ENCODE measurements at places on chromosomes 2 and 18.

DNA sequence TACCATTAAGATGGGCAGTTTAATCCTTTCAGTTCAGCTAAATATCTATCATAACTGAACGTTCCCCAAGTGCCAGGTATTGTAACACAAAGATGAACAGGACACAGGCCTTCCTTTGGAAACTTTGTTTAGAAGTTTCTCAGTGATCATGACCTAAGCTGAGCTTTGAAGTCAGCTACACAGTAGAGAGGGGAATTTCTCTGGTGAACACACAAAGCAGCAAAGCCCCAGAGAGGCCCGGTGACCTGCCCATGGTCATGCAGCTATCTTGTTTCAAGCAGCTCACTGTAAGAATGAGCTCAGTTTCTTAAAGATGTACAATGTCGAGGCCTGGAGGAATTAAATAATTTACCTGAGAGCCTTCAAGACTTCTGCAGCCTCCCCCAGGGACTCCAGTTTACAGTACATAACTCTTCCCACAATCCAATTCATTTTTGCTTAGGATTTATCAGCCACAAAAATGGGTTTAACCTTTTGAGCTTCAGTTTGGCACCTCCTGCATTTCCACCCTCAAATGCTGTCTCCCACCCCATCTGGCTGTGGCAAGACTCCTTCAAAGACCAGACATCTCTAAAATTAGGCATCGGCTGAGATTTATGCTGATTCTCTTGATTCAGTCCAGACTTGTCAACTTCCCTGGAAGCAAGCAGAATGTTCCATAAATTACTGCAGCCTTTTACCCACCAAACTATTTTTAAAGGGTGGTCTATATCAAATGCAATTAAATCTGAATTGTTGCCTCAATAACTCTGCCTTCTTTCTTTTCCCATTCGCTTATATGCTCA lies 325.6 kb downstream of the TXNL1 start:
- no peak for DNase-seq

GRCh38 chr2:134276381-134277172 lies 22.7 kb downstream of the MGAT5 start:
- DNase-seq = no peak

- DNase-seq = no peak
Measured at GRCh38 chr2:70949086-70949485, 13.4 kb downstream of the ATP6V1B1 start.

DNA sequence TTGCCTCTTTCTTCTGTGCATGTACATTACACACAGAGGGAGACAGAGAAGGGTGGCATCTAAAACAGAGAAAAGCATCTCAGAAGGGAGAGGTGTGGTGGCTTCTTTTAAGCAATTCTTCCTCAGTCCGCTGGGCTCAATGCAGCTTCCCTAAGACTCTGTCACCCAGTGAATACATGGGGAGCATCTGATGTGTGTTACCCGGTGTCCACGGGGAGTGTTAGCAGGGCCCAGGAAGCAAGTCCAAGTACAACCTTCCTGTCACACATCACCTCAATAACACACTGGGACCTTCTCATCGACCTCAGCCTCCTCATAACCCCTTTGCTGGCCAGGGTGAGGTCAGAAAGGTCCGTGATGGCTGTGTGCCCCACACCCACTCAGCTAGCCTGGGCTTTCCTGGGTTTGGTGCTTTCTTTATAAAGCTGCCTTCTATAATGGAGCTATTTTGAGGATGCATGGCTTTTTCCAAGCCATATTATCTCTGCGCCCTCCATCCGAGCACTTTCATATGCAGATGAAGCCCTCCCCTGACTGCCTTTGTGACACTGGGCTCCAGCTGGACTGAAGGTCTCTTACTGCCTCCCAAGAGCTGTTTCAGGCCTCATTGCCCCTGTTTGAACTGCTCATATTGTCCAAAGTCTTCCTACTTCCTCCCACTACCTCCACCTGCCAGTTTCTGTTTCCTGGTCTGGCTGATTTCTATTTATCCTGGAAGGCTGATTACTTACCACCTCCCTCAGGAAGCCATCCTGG lies 21.4 kb downstream of the TNFRSF11A start:
- no peak for DNase-seq

GRCh38 chr2:15142069-15142689 lies 419.0 kb downstream of the NBAS start:
- DNase-seq = peak; percentile 58

DNA sequence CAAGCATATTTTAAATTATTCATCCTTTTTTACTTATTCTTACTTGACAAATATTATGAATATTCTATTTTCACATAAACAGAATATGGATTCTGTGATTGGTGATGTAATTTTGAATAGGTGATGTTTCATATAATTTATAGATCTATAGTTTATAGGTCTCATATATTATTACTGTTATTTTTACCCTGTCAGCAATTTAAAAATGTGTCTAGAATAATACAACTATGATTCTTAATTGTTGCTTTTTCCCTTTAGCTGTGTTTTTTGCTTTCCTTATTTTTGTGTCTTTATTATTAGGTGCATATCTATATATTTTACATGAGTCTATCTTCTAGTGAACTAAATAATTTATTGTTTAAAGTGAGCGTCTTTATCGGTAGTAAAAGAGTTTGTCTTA lies 226.7 kb upstream of the FSIP2 start:
- no peak for DNase-seq

DNA sequence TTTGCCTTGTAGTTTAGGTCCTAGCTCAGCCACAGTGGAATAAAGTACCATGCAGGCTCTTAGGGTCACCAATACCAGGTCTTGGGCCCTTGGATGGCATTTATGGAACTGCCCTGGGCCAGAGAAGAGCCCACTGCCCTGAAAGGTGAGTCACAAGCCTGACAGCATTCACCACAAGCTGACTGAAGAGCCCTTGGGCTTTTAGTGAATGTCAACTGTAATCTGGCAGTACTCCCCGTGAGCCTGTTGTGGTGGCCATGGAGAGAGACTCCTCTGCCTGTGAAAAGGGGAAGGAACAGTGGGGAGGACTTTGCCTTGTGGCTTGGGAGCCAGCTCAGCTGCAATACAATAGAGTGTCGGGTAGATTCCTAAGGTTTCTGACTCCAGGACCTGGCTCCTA lies 1389.7 kb downstream of the DSC3 start:
- DNase-seq = no peak

- no peak for DNase-seq
Measured at GRCh38 chr2:51790854-51791253, 758.9 kb upstream of the NRXN1 start.

GRCh38 chr2:74325815-74326214 lies 17.4 kb downstream of the SLC4A5 start:
- DNase-seq = no peak

- peak; percentile 68 for DNase-seq
Measured at GRCh38 chr2:85886590-85886989, 2.2 kb downstream of the ST3GAL5 start.
